ENCODE measurements at places on chromosomes 5 and 9.

DNA sequence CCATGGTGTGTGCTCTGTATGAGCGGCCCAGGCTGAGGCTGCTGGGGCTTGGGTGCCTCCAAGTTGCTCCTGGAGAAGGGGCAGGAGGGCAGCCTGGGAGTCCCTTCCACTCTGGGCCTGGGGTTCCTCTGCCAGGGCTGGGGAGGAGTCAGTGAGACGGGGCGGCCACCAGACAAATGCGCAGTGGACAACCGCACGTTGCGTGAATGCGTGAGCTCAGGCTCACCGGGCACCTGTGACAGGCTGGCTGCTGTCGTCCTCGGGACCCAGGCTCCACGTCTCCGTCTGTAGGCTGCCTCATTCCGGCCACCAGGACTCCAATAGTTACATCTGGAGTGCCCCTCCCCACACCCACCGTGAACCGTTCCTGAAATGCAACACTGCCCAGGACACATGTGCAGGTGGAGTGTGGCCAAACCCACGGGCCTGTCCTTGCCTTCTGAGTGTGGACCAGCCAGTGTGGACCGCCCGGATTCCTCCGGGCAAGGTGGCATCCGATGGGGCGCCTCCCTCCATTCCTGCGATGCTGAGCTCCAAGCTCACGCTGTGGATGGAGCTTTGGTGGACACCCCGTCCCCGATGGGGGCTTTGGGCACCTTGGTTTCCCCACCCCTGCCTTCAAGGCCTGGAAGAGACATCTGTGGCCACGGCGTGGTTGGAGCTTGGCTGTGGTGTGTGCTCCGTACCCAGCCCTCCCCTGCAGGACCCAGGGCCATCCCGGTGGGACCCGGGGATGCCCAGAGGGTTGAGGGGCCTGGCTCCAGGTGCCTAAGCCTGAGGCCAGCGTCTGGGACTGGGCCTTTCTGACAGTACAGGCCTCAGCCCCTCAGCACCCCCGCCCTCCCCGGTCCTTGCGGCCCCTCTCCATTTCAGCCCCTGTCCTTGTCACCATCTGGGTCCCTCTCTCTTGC, 34.0 kb upstream of the RXRA start:
- DNase-seq = no peak

- DNase-seq = no peak
Observed at GRCh38 chr9:126456441-126457174, 130.0 kb downstream of the MVB12B start.

- DNase-seq = no peak
Observed at GRCh38 chr5:10861423-10861790, 100.4 kb upstream of the DAP start.

DNA sequence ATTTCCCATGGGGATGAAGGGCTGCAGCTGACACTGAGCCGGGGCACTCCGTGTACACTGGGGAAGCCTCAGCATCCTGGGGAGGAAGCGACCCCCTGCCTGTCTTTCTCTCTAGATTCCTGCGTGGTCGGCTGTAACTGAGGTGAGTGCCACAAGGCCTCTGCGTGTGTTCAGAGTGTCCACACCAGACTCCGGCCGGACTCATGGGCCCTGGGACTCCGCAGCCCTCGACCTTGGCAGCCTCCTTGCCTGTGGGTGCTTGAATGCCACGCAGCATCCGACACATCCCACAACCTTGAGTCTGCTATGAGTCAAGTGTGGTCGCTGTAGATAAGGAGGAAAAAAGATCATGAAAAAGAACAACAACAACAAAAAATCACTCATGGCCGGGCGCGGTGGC, 23.4 kb downstream of the PAEP start:
- DNase-seq = no peak

DNA sequence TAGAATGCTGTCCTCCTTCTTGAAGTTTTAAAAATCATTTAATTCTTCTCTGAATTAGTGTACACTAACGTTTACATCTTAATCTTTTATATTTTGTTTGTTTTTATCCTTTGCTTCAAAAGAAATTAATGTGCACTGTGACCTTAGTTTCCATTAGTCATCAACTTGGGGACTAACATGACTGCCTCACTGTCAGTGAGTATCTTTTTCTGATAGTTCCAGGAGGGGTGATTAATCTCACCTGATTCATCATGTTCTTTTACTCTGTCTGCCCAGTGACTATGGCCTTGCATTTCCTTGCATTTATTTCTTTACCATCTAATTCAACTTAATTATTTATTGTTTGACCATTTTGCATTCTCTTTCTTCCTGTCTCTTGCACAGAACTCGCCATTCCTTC, 33.4 kb upstream of the NR3C1 start:
- no peak for DNase-seq

DNA sequence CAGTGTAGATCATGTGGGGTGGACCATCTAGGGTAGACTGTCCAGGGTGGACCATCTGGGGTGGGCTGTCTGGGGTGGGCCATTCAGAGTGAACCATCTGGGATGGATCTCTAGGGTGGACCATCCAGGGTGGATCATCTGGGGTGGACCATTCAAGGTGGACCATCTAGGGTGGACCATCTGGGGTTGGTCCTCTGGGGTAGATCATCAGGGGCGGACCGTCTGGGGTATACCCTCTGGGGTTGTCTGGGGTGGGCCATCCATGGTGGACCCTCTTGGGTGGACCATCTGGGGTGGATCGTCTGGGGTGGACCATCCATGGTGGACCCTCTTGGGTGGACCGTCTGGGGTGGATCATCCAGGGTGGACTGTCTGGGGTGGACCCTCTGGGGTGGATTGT, 64.3 kb downstream of the KCNT1 start:
- DNase-seq = no peak

GRCh38 chr5:82813861-82814260, 263.3 kb downstream of the TMEM167A start:
- DNase-seq = no peak

- no peak for DNase-seq
Observed at GRCh38 chr9:24832307-24832706, 286.6 kb upstream of the IZUMO3 start.

DNA sequence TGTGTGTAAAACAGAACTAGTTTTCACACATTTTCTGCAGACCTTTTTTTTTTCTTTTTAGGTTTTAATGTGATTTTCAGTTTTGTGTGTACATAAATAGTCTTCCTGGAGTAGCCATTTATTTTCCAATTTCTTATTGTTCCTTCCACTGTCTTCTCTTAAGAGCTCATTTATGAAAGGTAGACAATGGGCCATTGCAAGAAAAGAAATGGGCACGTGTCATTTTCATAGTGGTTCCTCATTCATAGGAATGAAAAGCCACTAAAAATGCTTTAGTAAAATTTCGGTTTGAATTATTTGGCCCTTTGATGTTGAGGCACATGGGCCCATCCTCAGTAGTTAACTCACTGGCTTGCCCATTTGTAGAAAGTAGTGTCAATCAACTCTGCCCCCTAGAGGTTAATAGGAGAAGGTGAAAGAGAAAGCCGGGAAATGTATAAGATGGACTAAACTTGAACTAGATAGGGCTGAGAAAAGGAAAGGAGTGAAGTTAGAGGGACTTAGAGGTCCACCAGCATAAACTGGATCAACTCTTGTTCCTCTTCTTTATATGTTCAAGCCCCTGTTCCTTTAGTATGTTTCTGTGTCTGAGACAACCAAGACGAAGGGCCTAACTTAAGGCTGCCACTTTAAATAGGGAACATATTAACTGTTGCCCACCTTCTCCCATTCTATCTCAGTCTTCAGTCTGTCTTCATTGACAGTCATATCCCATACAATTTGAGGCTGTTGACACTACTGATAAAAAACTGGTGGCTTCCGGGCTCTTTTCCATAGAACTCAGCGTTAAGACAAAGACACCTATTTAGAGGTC, 72.6 kb downstream of the SMARCA2 start:
- DNase-seq = no peak

- no peak for DNase-seq
Observed at GRCh38 chr9:85508616-85509015, 233.1 kb downstream of the AGTPBP1 start.

GRCh38 chr5:97087138-97087537, 55.3 kb downstream of the LIX1 start:
- DNase-seq = no peak
